ENCODE measurements at places on chromosomes 6 and 20. TPM values are rescaled to one million over a fixed set of nuclear protein-coding genes. Genes with fewer than 3 reads are reported as not detected.

Gene C6orf52
- total RNA-seq, result 2.6 TPM

DNA sequence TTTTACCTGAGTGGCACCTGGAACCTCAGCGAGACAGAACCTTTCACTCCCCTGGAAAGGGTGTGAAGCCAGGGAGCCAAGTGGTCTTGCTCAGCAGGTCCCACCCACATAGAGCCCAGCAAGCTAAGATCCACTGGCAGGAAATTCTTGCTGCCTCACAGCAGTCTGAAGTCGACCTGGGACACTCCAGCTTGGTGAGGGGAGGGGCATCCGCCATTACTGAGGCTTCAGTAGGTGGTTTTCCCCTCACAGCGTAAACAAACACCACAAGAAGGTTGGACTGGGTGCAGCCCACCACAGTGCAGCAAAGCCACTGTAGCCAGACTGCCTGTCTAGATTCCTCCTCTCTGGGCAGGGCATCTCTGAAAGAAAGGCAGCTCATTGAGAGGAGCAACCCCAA, 134.7 kb upstream of the RSPO3 start:
- no peak for DNase-seq

GRCh38 chr20:36018208-36018988, 50.0 kb downstream of the CNBD2 start:
- no peak for DNase-seq

DNA sequence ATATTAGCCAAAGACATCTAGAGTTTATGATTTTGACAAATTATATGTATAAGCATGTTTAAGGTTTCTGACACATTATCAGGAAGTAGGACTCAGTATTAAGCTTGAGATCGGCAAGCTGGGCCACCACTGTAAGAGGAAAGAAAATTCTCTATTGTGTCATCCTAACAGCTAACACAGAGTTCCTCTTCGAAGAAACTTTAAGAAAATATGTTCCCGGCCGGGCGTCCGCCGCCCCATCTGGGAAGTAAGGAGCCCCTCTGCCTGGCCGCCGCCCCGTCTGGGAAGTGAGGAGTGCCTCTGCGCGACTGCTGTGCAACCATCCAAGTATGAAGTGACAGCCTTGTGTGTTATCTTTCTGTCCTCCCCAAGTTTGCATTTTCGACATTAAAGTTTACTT, 23.0 kb downstream of the USP49 start:
- no peak for DNase-seq

Data from activated CD8-positive, alpha-beta T cell treated with anti-CD3 and anti-CD28 coated beads for 36 hours (primary cell).